T-helper 1 cell (primary cell): ENCODE measurements at places on chromosomes 5 and 9.

- DNase-seq: peak; percentile 34
Measured at GRCh38 chr5:96614110-96614691, 48.0 kb upstream of the CAST start.

GRCh38 chr5:1180841-1181271, 20.5 kb upstream of the SLC6A19 start:
- no peak for DNase-seq

GRCh38 chr5:59758566-59758965, 135.0 kb downstream of the PDE4D start:
- no peak for DNase-seq

DNA sequence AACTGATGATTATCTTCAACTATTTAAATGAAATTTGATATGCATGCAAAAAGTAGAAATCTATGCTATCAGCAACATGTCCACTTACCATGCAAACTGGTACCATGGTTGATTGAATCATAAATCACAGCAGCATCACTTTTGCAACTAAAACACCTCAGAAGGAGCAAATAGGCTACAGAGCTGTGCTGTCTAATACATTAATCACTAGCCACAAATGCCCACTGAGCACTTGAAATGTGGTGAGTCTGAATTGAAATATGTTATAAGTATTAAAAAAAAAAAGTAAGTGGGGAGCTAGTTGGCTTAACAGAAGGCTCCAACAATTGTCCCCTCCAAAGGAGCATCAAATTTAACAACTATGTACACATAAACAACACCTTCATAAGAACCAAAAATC, 112.5 kb downstream of the FAM114A2 start:
- DNase-seq: no peak

DNA sequence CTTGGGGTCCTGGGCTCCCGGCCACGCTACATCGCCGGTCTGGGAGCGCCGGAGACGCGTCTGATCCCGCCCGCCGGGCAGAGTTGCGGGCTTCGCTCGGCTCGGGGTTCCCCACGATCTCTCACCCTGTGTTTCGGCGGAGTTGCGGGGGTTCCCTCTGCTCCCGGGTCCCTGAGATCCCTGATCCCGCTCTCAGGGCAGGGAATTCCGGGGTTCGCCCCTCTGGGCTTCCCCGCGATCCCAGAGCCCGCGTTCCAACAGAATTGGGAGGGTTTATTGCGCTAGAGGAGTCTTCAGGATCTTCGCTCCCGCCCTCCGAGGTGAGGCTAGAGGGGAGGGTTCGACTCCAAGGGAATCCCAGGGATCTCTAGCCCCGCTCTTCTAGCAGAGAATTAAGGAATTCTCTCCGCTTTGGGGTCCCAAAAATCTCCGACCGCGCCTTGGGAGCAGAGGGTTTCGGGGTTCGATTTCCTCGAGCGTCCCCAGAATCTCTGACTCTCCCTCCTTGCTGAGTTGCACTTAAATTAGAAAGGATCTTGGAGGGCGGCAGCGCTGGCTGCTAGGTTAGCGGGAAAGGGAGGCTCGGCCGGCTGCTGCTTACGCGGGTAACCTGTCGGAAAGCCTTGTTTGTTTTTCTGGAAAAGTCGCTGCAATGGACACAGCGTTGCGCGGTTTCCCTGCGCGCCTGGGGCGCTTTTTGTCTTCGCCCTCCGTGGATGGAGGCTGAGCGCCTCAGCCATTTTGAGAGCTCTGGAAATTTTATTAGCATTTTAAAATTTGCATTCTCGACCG, 1.3 kb downstream of the DMRT1 start:
- DNase-seq: no peak

- no peak for DNase-seq
Measured at GRCh38 chr9:75431375-75431774, 343.1 kb downstream of the OSTF1 start.

- DNase-seq: no peak
Measured at GRCh38 chr5:115858396-115858795, 16.7 kb downstream of the AP3S1 start.

- DNase-seq: no peak
Measured at GRCh38 chr9:75376680-75377254, 288.5 kb downstream of the OSTF1 start.

- no peak for DNase-seq
Measured at GRCh38 chr9:78295731-78296130, 1.2 kb upstream of the PSAT1 start.

DNA sequence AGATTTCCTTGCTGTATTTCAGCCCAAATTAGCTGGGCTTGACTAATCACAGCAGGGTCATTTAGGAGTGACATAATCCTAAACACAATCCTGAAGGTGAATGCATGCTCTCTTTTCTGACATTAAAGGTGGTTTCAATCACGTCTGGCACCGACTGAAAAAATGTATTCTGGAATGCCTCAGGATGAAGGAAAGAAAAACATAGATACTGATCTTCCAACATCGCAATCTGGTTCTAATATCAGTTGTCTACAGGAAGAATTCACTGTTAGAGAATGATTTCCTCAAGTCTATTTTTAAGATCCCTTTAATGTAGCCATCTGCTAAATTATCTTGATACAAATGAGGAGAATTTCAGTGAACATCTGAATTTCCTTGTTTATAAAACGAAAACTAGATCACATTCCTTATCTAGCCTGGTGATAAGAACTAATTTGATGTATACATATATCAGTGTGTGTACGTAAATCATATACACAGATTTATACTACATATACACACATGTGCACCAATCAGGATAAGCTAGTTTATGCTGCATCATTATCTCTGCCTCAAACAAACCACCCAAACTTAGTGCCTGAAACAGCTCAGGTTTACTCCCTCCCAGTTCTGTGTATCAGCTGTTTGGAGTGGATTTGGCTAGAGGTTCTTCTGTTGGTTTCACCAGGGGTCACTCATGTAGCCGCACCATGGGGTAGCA, 31.3 kb upstream of the TAS2R1 start:
- no peak for DNase-seq

DNA sequence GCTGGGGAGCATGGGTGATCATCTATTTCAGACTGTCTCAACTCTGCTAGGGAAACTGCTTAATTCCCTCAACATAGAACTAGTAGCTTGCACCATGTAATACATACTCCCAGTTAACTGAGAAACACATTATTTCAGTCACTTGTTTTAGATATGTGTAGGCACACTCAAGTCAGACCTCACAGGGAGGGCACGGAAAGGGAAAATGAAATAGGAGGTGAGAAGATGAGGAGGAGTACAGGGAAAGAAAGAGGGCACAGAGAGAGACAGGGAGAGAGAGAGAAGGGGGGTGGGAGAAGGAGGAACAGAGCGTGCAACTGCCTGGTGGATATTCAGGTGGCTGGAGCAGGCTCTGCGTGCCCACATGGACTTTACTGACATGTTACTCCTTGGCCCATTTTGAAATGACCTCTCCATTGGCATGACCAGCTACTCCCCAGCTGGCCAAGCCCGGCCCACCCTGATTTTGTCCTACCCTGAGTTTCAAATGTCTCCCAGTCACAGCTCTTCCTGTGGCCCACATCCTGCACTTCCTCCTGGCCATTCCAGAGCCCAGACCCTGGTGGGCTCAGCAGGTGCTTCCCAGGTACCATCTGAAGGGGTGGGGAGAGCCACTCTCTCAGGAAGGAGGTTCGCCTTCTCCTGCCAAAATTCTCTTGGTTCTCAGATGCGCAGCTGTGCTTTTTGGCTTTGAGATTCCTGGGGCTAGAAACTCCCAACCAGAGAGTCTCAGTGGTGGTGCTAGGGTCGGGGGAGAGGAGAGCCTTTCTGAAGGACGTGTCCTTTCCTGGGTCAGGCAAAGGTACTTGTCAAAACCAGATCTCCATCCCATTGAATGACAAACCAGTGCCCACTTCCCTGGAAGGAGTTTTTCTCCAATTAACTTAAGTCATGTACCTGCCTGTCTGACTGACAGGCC, 229.4 kb downstream of the FSTL4 start:
- DNase-seq: no peak

- DNase-seq: no peak
Measured at GRCh38 chr5:40685976-40686486, 6.3 kb downstream of the PTGER4 start.

DNA sequence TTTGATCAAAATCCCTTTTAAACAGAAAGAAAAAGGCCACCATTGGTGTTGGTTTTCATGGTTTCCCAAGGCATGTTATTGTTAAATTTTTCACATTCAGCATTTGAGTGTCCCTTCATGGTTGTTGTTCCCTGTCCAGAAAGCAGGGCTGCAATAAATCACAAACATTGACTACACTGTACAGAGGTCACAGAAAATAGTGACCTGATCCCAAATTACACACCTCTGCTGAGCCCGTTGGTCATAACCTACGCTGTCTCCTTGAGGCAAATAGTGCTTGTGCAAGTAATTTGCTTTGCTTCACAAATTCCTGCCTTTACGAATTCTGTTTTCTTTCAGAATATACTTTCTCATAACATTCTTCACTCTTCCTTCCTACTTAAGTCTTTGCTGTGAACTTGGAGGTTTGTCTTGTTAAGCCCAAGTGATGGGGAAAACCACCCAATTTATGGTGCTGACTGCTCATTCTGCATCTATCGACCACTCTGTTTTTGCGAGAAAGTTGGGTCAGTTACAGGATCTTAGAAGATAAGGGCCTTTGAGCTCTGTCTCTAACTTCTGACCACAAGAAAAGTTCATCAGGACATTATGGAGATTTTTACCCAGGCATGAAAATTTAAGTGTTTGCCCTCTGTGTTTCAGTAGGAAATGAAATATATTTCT, 16.0 kb downstream of the PIK3R1 start:
- no peak for DNase-seq

DNA sequence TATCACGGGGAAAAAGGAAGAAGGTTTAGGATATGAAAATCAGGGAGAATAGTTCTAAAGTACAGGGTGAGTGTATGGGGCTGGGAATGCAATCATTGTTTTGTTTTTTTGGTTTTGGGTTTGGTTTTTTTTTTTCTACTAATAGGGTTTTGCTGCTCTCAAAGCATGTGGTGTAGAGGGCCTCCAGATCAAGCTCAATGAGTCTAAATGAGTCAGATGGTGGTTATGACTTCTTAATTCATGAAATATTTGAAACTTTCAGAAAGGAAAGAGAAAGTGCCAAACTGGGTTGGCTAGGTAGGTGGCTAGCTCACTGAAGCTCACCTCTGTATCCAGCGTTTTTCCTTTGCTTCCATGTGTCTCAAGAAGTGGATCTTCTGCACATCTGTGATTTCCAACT, 10.7 kb downstream of the OR1L8 start:
- DNase-seq: no peak

DNA sequence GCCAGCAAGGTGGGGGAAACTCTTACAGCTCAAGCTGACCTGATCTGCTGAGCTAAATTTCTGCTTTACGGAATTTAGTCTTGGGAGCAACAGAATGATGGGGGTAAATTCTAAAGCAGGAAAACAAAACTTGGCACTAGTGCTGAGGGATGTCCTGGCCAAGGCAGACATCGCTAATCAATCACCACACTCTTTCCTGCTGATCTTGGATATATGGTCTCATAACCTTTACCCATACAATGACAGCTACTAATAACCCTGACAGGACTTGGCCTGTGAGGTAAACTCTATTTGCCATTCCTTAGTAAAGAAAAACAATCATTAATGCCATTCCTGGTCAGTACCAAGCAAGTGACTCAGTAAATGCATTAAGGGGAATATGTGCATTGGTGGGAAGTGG, 51.5 kb downstream of the PPARGC1B start:
- DNase-seq: no peak

GRCh38 chr5:43571237-43571636, 14.4 kb upstream of the PAIP1 start:
- DNase-seq: no peak

DNA sequence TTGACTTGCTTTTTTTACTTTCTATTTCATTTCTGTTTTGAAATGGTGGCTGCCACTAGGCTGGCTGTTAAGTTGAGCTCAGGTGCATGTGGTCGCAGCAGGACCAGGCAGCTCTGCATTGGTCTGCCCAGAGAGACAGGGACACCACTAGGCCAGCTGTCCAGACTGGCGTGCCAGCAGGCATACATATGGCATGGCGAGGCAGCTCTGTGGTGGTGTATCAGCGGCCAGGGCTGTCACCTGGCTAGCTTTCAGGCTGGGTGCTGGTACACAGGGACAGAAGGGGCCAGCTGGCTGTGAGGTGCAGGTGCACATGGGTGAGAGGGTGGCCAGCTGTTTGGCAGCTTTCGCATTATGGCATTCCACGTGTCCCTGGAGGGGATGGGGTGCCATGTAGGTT, 654.0 kb upstream of the ACO1 start:
- no peak for DNase-seq

DNA sequence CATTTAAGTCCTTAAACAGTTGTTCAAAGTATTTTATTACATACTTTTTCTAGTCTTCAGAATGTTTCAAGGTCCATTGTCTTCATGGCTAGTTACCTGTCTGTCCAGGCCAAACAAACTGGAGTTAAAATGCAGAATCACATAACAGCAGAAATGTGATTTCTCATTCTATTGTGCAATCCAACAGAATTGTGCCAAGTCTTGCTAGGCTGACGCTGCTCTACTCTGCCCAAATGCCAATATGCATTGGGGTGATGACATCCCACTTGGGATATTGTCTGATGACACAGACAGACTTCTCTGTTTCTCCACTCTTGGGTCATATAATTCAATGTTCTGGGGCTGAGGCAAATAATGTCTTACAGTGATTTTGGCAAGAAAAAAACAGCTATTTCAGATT, 5.2 kb upstream of the SLC22A5 start:
- no peak for DNase-seq

DNA sequence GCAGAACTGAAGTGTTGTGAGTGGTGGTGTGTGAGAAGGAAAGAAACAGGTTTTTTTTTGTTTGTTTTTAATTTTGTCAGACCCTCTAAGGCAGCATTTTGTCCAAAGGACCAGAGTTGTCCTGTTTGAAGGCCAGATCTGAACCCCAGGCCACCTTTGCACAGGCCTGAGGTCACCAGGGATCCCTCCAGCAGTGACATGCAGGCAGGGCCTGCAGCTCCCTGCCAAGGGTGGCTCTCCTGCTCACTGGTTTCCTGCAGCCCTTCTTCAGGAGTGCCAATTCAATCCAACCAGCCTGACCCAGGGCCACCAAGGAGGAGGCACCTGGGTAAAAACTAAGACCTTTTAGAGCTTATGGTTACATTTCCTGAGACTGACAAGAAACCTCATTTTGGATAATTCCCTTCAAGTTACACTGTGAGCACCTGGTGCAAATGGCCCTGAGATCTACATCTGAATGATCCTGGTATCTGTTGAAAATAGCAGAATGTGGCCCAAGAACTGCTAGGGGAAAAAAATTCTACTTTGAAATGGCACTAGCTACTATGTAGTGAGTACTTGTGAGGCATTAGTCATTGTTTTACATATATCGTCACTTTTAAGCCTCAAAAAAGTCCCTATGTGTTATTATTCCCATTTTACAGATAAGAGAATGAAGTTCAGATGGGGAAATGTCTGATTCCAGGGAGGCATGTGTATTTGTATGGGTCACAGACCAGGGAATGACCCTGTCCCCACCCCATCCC, 33.5 kb upstream of the SMU1 start:
- DNase-seq: no peak

- no peak for DNase-seq
Measured at GRCh38 chr5:73171495-73171894, 1.5 kb upstream of the TMEM174 start.

- DNase-seq: no peak
Measured at GRCh38 chr9:1837453-1838084, 177.6 kb upstream of the SMARCA2 start.
